Metanephros (tissue), 2 donors: ENCODE measurements at places on chromosomes 4 and X. TPM values are rescaled to one million over a fixed set of nuclear protein-coding genes. Genes with fewer than 3 reads are reported as not detected.

MAGEC3 gene
- not detected for total RNA-seq

VSIG1 gene
- total RNA-seq = 0.64 TPM

CLTRN gene
- 10.3 TPM for total RNA-seq

SHISA3 gene
- 60.1 TPM for total RNA-seq

ARHGAP36 gene
- total RNA-seq = 36.8 TPM

GRIA2 gene
- total RNA-seq = 0.82 TPM
